C1 segment of cervical spinal cord (tissue), 14 donors: ENCODE measurements at places on chromosomes 1 and 21.

DNA sequence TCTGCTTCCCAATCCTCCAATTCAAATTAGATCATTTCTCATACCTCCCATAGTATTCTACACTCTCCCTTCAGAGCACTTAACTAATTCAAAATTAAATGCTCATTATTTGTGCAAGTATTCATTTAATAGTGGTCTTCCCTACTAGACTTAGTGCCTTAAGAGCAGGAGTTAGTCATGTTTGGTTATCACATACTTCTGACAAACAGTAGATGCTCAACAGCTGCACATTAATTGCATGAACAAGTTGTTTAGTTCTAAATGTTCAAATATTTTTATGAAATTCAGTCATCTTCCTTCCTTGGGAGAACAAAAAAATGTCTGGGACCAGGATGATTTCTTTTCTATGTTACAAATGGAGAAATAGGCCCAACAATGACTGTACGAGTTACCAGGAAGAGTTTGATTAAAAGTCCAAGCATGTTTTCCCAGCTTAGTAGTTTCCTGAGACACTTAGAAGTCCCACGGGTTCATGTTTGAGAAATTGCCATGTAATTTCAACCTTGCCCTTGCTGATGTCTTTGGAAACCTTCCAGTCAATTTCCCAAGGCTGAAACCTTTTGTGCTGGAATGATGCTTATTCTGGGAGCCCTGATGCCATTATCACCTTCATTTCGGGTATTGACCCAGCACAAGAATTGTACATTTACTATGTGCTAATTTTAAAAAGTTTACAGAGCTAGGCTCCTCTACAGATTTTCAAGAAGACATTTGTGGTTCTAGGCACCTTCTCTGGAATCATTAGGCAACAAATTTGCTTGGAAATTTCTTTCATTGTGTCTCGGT lies 437.9 kb upstream of the PLXNA2 start:
- DNase-seq = no peak

GRCh38 chr1:77412069-77412819 lies 130.4 kb downstream of the AK5 start:
- DNase-seq = no peak

- no peak for DNase-seq
Measured at GRCh38 chr1:51750729-51751128, 127.8 kb downstream of the NRDC start.

DNA sequence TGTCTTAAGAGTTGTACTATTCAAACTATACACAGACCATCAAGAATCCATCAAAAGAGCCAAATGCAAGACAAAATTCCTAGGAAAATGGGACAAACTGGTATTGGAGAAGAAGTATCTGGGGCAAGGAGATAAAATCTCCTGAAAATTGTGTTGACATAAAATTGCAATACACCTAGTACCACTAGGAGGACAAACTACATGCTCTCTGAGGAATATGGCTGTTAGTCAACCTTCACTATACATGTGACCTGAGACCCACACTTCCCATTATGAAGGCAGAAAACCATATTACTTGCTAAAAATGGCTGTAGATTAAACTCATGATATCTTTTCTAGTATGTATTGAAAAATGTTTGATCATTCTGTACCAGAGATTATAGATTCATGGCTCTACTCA lies 30.0 kb downstream of the IRF2BP2 start:
- DNase-seq = no peak

- no peak for DNase-seq
Measured at GRCh38 chr1:113147073-113147625, 74.2 kb downstream of the LRIG2 start.

GRCh38 chr1:9700340-9700739 lies 48.8 kb downstream of the PIK3CD start:
- DNase-seq = no peak

DNA sequence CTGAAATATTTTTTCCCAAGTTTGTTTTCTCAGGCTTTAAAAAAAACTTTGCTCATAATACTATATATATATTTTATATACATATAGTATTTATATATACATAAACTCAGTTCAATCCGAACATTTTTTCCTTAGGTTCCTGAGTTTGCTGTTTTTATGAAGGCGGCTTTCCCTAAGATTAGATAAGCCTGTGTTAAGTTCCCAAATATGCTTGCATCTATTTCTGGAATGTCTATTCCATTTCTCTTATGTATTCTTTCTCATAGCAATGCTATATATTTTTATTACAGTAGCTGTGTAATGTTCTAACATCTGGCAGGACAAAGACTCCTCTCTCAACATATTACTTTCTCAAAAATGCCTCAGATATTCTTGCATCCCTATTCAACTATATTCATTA lies 45.9 kb downstream of the ADSS2 start:
- DNase-seq = no peak

DNA sequence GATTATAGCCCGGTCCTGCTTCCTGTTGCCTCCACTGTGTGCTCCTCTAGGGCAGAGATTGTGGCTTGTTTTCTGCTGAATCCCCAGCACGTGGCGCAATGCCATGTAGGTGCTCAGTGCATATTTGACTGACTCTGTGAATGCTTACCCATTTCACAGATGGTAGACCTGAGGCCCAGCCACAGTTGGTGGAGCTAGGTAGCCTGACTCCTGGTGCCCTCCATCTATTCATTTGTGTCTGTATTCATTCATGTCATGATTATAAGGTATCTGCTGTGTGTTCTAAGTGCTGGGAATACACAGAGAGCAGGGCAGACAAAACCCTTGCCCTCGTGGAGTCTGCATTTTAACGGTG lies 22.5 kb downstream of the TNFRSF1B start:
- DNase-seq = no peak

- DNase-seq = no peak
Measured at GRCh38 chr21:23541571-23541970, 2065.7 kb downstream of the MRPL39 start.

DNA sequence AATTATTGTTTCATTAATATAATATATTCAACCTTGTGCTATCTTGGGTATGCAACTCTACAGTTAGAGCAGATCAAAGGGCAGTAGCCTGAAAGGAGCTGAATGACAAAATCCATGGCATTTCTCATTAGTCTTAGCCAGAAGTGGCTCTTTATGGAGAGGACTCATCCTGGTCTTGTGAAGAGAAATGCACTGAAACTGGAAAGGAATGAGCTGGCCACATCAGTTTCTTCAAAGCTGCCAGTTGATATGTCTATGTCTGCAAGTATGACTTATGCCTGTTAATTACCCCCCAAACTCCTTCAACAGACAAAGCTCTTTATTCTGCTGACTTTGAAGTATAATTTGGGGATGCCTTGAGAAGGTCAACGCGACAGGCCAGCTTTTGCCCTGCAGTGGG lies 119.0 kb upstream of the UBE2U start:
- DNase-seq = no peak

- DNase-seq = no peak
Measured at GRCh38 chr1:84913555-84913892, 20.5 kb upstream of the LPAR3 start.

DNA sequence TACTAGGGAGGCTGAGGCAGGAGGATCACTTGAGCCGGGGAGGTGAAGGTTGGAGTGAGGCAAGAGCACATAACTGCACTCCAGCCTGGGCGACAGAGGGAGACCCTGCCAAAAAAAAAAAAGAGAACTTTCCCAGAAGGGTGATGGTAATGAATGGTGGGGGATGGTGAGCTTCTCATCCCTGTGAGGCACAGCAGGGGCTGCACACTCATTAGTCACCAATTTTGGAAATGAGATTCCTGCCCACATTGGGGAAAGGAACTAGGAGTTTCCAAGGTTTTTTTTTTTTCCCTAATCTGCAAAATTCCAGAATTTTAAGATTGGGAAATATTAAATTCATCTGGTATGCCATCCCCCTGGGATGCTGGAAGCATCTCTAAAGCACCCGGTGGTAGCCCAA lies 50.2 kb upstream of the SSBP3 start:
- no peak for DNase-seq

GRCh38 chr21:39384674-39385298 lies 35.9 kb upstream of the HMGN1 start:
- DNase-seq = no peak

GRCh38 chr21:14559102-14559501 lies 13.0 kb upstream of the SAMSN1 start:
- DNase-seq = no peak

- no peak for DNase-seq
Measured at GRCh38 chr1:64469116-64469976, 583 bp upstream of the CACHD1 start.

DNA sequence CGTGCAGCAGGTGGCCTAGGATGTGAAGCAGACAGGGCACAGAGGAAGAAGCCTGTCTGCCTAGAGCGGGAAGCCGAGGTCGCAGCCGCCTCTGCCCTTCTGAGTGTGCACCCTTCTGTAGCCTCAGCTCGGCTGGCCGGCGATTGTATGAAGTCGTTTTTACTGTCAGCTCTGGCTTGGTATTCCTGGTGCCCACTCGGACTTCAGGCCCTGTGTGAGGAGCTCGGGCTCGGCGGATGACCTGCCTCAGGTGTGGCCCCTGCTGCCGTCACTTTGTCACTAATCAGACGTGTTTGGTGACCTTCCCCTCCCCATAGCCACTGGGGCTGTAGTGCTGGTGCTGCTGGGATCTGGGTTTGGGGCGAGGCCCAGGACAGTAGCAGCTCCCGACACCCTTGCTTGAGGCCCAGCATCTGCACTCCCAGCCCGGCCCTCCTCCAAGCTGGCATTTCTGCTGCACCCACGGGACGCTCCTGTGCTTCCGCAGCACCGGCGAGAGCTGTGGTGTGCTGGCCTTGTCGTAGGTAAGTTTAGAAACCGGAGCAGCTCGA lies 18.1 kb downstream of the SLX9 start:
- no peak for DNase-seq

DNA sequence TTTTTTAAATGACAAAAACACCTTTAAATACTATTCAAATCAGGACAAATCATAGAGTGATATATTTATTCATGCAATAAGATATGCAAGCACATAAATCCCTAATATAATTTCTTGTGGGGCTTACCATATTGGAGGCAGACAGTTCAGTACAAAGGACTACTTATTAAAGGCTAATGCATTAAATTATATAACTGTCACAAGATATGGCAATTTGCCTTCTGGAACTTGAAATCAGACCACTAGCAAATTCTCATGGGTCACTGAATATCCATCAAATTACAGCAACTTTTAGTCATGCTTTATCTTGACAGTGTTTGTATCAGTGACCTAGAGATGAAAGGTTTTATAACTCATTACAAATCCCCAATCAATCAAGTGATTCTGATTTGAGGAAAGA lies 54.1 kb upstream of the NCAM2 start:
- no peak for DNase-seq

DNA sequence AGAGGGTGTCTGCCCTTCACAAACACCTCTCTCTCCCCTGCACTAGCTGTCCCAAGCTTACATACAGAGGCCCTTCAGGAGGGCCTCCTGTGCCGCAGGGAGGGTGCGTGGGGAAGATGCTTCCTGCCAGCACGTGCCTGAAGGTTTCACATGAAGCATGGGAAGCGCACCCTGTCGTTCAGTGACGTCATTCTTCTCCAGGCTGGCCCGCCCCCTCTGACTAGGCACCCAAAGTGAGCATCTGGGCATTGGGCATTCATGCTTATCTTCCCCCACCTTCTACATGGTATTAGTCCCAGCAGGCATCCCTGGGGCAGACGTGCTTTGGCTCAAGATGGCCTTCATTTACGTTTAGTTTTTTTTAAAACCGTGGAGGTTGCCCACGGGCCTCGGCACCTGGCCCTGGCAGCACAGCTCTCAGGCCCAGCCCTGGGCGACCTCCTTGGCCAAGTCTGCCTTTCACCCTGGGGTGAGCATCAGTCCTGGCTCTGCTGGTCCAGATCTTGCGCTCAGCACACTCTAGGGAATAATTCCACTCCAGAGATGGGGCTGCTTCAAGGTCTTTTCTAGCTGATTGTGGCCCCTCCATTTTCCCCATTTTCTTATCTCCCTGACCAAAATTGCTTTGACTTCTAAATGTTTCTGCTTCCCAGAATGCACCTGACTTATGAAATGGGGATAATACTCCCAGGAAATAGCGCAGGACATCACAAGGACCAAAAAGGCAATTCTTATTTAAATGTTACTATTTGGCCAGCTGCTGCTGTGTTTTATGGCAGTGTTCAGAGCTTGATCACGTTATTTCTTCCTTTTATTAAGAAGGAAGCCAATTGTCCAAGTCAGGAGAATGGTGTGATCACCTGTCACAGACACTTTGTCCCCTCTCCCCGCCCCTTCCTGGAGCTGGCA lies 6.1 kb downstream of the NPPA start:
- DNase-seq = no peak

DNA sequence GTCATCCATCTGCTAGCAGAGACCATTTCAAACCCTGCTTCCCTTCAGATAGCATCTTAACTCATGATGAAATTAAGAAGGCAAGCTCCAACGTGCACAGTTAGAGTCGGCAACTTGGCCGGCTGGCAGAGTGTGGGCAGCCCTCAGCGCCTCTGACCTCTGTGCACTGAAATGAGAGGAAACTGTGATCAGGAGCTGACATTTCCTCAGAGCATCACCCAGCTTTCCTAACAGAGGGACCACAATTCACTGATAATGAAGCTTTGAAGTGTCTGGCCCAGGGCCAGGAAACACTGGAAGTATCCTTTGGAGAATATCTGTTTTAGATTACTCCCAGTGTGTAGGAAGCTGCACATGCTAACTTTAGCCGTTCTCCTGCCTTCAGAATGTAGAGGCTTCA lies 145.0 kb upstream of the ZC3H11B start:
- DNase-seq = no peak

DNA sequence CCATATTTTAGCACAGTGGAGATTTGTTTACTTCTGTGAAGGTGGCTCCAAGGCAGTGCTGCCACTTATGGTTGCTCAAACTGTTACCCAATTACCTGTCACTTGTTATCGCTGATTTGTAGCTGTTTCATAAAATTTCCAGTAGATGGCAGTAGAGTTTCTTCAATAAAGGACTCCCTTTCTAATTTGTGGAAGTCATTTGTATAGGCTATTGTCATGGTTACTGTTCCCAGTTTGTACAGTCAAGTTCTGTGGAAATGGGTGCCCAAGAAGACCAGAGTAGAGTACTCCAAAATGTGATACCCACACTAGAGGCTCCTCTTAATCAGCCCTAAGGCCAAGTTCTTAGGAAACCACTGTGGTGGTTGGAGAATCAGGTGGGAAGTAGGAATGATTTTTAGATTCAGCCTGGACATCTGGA lies 186.1 kb downstream of the CLEC20A start:
- peak; percentile 28 for DNase-seq

DNA sequence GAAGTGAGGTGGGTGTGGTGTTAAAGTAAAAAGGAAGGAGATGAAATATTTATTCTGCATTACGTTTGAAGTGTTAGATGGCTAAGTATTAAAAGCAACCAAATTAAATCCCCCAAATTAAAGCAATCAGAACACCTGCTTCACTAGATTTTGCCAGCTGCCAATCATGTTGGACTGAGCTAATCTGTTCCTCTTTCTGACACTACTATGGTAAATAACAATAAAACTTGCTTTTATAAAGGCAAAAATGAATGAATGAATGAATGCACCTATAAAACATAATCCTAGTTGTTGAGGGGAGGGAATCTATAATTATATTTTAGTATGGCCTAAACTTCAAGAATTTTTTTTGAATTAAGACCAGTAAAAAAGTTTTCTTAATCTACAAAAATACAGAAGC lies 51.0 kb downstream of the RAB3GAP2 start:
- no peak for DNase-seq
